ENCODE measurements at places on chromosomes 7 and 10.

- no peak for DNase-seq
Observed at GRCh38 chr10:91513598-91514424, 103.7 kb downstream of the HECTD2 start.

DNA sequence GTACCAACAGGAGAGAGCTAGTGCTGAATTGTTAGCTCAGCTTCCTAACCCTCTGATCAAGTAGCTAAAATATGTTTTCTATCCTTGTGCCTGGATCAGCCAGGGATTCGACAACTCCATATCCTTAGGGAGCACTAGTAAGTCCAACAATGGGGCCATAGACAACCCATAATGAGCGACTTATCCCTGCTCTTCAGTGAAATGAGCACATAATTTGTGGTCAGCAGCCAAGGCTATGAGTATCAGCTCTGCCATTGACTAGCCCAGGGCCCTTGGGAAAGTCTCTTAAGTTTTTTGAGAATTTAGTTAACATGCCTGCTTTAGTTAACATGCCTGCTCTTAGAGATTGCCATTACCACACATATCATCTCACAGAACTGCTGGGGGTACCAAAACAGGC, 39.3 kb downstream of the COL1A2 start:
- no peak for DNase-seq

- peak; percentile 78 for DNase-seq
Observed at GRCh38 chr10:48671914-48672595, 12.6 kb upstream of the WDFY4 start.

DNA sequence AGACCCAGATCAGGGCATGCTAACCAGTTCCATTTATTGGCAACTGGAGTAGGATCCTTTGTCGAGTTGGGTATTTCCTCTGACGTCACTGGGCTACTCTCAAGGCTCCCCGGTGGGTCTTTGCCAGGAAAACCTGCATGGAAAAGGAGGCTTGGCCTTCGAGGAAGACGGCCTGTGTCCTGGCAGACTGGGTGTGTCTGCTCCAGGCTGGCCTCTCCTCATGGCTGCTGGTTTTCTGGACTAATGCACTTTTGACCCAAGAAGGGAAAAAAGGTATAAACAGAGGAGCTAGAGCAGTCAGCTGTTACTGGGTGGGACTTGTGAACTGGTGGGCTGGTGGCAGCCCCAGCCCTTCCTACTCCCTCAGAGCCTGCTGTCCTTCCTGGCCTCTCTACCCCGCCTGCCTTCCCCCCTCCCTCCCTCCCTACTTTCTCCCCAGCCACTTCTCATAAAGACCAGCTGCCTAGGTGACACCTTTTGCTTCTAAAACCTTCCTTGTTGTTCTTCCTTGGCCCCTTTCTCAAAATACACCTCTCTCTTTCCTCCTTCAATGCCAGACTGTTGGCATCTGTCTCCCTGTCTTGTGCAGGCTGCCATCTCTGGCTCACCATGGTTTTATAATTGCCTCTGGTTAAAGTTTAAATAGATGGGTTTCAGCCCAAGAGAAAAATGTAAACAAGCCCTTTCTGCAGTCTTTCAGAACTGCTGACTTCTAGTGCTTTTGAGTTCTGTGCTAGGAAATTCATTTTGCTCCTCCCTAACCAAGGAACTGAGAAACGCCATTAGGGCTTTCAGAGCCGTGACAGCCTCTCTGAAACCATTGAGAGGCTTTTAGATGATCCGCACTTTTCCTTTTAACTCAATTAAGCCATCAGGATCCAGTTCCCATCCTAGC, 101.8 kb upstream of the MKLN1 start:
- DNase-seq: no peak

GRCh38 chr10:20105931-20106330, 289.7 kb downstream of the PLXDC2 start:
- DNase-seq: no peak

DNA sequence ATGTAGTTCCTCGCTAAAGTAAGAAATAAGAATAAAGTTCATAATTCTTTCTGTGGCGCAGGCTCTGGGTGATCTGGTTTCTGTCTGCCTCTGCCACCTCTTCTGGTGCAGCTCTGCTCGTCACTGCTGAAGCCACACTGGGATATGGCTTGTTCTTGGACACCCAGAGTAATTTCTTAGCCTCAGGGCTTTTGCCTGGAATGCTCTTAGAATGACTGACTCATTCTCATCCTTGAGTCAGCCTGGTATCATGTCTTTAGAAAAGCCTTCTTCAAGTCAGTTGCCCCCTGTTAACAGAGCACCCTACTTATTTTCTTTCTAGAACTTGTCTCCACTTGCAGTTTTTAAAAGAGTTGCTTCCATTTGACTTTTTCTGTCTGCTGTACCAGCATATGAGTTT, 2.0 kb downstream of the ZSCAN25 start:
- DNase-seq: no peak

- DNase-seq: no peak
Observed at GRCh38 chr7:31950091-31950755, 120.0 kb downstream of the PDE1C start.

All from osteocyte (in vitro differentiated cells).